ENCODE measurements at places on chromosomes 4 and X.

GRCh38 chr4:176261481-176261880 lies 7.5 kb downstream of the ASB5 start:
- no peak for DNase-seq

GRCh38 chrX:31224381-31225012 lies 152.7 kb upstream of the FTHL17 start:
- no peak for DNase-seq

DNA sequence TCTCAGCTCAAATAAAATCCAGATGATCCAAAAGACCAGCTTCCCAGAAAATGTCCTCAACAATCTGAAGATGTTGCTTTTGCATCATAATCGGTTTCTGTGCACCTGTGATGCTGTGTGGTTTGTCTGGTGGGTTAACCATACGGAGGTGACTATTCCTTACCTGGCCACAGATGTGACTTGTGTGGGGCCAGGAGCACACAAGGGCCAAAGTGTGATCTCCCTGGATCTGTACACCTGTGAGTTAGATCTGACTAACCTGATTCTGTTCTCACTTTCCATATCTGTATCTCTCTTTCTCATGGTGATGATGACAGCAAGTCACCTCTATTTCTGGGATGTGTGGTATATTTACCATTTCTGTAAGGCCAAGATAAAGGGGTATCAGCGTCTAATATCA lies 18.7 kb upstream of the TLR8 start:
- no peak for DNase-seq

DNA sequence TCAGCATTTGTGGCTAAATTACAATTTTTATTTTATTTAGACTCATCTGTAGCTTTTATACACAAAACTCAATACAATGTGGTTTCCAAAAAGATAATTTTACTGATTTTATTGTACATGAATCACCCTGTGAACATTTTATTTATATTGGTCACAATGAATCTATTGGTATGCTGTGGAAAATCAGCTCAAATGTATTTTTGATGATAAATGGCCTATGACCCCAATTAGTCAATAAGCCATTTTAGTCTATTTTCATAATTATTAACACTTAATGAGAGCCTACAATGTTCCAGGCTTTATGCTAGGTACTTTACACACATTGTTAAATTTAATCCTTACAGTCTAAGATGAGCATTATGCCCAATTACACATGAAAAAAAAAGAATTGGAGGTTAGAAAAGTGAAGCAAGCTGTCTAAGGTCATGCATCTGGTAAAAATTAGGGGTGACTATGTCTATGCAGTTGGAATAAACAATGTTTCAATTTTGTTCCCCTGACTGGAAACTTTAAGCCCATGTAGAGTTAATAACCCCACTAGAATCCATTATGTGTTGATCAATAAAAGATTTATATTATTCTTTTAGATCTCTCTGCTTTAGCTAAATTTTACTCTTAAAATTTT lies 344.7 kb downstream of the PABPC4L start:
- peak; percentile 63 for DNase-seq

DNA sequence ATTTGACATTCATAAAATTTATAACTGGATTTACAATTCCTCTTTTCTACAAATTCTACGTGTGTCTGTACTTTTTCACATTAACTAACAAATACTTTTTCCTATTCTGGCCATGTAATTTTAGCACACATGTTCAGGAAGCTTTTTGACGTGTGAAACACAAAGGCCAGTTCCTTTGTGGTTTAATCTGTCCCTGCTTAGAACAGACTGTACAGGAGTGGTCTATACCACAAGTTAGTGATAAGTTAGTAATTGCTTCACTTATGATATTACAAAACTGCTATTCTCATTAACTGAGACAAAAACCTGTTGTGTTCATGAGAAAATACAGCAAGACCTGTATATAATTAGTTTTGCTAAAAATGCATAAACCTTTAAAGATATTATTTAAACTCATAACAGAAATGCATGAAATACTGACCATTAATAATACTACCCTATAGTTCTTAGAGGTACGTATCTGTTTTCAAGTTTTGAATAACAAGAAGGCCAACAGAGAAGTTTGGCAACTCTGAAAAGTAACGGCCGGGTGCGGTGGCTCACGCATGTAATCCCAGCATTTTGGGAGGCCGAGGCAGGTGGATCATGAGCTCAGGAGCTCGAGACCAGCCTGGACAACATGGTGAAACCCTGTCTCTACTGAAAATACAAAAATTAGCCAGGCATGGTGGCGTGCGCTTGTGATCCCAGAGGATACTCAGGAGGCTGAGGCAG lies 13.7 kb upstream of the AREG start:
- peak; percentile 31 for DNase-seq

DNA sequence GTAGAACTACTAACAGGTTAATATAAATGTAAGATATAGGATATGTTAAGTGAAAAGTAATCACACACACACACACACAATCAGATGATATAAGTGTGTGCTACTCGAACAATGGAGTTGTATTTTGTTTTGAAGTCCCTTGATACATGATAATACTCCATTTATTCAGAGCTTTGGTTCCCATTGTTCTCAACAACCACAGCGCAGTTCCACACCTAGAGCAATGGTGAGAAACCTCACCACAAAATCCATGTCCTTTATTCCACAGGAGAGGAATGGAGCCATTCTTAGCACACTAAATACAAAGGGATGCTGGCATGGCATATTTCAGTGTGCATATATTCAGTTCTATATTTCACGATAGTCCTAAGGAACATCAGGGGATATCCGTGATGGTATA lies 139.2 kb downstream of the PPP3CA start:
- no peak for DNase-seq

DNA sequence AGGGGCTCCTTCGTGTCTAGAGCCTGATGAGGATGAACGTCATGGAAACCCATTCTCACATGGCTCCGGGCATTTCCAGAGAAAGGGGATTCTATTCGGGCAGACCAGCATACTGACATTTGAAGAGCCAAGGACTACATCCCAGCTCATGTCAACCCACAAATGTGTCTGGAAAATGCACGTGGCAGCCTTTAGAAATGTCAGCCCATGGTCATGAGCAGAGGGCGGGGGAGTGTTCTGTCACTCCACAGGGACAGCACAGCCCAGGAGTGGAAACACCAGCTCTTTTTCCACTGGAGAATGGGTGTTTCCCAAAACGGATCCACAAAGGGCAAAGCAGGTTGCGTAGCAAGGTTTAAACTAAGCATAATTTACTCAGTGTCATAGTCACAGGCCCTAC lies 207.0 kb downstream of the BCOR start:
- DNase-seq = no peak

- no peak for DNase-seq
Observed at GRCh38 chrX:31608638-31609037, 536.8 kb upstream of the FTHL17 start.

DNA sequence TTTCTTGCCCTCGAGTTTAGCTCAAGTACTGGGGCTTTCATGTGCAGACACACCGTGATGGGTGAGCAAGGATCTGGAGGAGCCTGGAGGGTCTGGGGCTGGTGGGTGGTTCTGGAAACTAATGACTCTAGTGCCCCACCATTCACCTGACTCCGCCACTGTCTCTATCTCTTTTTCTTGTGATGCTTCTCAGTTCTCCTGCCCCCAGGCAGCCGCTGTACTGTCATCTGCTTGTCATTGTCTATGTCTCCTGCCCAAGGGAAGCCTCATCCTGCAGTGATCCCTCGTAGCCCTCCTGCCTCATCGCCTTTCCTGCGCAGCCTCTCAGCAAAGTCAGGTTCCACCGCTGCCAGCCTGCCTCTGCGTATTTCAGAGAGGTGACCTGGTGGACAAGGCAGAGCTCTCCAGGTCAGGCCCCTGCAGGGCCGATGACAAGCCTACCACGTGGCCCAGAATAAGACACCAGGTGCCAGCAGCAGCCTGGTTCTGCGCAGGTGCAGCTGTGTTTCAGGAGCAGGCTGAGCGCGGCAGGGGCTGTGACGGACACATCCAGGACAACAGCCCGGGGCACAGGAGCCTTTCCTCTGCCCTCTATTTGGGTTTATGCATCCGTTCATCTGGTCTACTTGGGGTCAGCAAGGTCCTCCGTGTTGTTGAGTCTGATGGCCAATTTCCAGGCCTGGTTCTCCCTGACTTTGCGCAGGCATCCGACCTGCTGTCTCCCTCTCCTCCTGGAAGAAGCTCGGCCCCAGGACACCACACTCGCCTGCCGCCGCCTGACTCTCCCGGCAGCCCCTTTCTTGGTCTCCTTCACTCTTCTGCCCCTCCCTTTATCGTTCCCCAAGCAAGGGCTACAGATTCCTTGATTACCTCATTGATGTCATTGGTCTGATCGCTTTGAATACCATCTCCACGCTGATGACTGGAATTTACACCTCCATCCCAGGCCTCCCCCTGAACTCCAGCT lies 30.9 kb upstream of the CDKN2AIP start:
- DNase-seq = no peak

DNA sequence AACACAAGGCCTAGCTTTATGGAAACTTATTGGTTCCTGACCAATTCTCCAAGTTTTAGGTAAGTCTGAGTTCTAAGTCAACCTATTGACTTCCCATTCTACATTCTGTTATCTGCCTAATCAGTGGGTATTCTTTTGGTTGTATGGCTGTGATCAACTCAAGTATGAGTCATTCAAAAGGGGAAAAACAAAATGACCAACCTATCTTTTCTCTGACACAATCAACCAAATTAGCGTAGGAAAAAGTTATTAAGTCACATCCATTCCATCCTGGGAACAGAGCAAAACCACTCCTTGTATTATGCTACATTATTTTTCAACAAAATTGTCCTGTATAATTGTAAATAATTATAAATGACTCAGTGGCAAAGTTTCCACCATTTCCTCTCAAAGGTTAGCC lies 136.2 kb downstream of the SHROOM4 start:
- DNase-seq = no peak

DNA sequence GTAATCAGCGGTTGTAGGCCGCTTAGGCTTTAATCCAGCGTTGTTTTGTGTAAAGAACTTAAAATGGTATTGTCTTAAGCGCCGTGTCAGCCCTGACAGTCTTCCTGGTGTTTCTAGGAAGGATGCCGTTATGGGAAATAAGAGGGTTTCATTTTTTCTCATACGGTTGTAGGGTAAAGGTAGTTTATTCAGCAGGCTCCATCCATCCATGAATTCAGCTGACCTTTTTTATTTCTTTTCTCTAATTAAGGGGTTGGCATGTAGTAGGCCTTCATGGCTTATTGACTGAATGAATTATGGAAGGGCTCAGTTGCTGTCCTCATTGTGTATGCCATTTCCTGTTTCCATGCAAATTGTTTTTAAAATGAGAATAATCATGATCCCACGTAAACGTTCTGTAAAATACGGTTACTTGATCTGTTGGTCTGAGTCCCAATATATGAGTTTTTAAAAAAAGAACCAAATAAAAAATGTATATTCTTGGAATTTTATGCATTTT lies 693 bp downstream of the OCIAD1 start:
- no peak for DNase-seq

- DNase-seq = peak; percentile 85
Observed at GRCh38 chr4:156190615-156191014, 236.9 kb upstream of the CTSO start.

- no peak for DNase-seq
Observed at GRCh38 chr4:40256329-40256728, 59.5 kb downstream of the RHOH start.

- peak; percentile 60 for DNase-seq
Observed at GRCh38 chr4:55545641-55546505, 836 bp downstream of the CLOCK start.

- no peak for DNase-seq
Observed at GRCh38 chr4:73850261-73850970, 2.7 kb upstream of the PF4V1 start.

DNA sequence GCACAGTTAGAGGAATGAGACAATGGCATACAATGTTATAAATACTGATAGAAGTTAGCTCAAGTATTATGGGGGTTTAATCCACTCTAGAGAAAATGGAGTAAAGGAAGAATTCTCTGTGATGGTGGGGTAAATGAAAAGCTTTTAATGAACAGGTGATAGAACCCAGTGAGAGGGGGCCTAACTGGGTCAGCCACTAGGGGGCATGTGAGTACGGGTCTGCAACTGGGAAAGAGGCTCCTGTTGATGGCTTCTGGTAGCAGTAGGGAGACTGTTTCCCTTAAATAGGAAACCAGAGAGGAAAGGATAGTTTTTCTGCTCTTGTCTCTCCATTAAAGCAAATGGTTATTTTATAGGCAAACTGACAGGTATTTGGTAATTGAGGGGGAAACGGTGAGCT lies 132.8 kb upstream of the GPR101 start:
- DNase-seq = no peak

DNA sequence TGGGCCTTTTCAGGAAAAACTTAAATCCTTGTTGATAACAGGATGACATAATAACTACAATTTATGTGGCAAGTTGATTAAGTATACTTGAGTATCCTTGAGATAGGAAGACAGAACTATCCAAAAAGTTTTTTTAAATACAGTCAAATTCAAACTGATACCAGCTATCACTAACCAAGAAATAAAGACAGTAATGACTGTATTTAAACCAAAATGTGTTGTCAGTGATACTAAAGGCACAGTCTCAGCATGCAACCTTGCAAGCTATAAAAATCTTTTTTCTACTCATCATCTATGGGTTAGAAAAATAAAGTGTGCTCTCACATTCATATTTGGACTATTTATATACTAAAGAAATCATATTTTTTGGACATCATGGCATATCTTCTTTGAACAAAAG lies 64.7 kb downstream of the PAPSS1 start:
- DNase-seq = no peak

GRCh38 chr4:1793496-1793840 lies 375 bp downstream of the FGFR3 start:
- DNase-seq = no peak

GRCh38 chr4:98363431-98363830 lies 102.2 kb downstream of the RAP1GDS1 start:
- no peak for DNase-seq

DNA sequence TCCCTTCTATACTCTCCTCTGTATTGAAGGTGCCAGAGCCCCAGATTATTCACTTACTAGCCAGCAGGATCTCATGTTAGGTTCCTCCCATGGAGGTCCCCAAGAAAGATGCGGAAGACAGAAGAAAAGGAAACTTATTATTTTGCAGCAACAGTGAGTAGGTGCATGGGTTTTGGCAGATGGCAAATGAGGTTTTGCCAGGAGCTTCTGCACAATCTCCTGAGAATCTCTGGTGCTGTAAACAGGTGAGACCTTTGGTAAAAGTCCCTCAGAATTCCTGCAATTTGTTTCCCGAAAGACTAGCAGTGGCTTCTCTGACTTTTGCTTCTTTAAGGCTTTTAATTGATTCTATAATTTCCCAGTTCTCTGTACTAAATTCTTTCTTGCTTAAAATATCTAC lies 29.5 kb upstream of the SORBS2 start:
- DNase-seq = no peak

GRCh38 chr4:142282870-142283431 lies 563.1 kb downstream of the INPP4B start:
- no peak for DNase-seq

GRCh38 chrX:104310090-104310489 lies 55.4 kb upstream of the ESX1 start:
- peak; percentile 38 for DNase-seq
